Gastroesophageal sphincter (tissue), 4 donors: ENCODE measurements at places on chromosomes 4 and X. TPM values are rescaled to one million over a fixed set of nuclear protein-coding genes. Genes with fewer than 3 reads are reported as not detected.
A peak's percentile ranks its signal among the peaks of the same experiment; 100 is the strongest.

The SSR4 gene
- 124 TPM for total RNA-seq

The CA5B gene
- 8.2 TPM for total RNA-seq

DNA sequence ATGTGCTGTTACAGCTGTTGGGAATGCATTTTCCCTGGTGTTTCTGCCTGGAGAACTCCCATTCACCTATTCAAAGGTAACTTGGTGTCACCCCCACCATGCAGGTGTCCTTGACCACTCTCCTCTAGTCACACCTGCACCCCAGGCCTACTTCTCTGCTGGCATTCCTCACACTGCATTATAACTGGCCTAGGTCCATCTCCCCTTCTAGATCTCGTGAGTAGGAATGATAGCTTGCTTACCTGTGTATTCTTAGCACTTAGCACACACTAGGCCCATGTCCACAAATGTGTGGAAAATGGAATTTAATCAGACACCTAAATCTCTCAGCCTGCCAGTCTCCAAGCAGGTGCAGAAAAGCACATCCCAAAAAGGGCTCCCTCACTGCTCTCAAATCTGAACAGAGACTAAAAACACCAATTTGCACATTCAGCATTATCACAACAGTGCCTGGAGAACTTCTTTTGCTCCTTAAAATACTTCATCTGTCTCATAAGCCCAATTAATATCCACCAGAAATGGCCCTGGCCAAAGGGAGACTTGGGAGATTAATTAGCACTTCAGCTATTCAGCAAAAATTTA, 18.3 kb downstream of the SCD5 start:
- ATAC-seq: no peak

- no peak for ATAC-seq
Observed at GRCh38 chr4:109962401-109962800, 49.7 kb downstream of the EGF start.

DNA sequence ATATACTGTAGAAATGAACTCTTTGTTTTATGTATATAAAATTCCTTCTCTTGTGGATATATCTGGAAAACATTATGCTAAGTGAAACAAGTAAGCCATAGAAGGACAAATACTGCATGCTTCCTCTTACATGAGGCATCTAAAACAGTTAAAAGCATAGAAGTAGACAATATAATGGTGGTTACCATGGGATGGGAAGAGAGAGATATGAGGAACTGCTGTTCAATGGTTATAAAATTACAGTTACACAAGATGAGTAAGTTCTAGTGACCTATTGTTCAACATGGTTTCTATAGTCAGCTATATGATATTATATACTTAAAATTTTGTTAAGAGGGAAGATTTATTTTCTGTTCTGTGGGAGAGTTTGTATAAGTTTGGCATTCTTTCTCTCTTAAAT, 43.4 kb downstream of the HTRA3 start:
- ATAC-seq: no peak

GRCh38 chrX:38275615-38276014, 51.7 kb downstream of the RPGR start:
- no peak for ATAC-seq

DNA sequence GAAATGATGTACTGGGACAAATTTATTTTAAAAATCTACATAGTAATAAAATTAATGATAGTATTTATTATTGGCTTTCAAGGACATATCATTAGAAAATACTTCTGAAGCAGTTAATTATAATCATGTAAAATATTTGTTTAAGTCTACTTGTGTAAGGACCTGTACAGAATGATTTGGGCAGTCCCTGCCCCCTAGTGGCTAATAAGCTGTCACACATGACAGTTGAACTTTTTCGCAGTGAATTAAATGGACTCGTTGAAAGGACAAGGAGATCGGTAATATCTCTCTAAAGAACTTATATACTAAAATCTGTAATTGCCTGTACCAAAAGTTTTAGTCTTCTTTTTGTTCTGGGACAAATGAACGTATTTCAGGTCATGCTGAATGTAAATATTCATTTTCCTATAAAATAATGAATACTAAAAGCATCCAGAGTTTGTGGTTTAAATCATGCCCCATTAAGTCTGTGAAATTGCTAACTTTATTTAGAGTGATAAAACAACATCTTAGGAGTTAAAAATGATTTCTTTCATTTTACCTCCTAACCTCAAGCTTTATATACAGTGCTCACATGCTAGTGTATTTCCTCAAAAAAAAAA, 13.6 kb downstream of the EXOC1 start:
- ATAC-seq: peak; percentile 72

DNA sequence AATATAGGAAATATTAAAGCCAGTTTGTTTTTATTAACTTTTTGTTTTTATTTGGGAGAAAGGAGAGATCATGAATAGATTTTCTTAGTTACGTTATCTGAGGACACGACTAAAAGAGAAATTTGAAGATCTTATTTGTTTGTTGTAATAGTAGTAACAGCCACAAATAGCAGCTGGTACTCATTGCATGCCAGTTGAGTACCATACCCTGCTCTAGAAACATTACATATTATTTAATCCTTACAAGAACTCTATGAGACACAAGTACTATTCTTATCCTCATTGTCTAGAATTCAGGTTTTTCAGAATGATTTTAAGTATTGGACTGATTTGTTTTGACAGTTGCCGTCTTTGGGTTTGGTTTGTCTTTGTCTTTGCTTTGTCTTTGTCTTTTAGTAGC, 31.8 kb downstream of the USP53 start:
- ATAC-seq: no peak

- no peak for ATAC-seq
Observed at GRCh38 chr4:7144374-7145290, 47.7 kb upstream of the SORCS2 start.

DNA sequence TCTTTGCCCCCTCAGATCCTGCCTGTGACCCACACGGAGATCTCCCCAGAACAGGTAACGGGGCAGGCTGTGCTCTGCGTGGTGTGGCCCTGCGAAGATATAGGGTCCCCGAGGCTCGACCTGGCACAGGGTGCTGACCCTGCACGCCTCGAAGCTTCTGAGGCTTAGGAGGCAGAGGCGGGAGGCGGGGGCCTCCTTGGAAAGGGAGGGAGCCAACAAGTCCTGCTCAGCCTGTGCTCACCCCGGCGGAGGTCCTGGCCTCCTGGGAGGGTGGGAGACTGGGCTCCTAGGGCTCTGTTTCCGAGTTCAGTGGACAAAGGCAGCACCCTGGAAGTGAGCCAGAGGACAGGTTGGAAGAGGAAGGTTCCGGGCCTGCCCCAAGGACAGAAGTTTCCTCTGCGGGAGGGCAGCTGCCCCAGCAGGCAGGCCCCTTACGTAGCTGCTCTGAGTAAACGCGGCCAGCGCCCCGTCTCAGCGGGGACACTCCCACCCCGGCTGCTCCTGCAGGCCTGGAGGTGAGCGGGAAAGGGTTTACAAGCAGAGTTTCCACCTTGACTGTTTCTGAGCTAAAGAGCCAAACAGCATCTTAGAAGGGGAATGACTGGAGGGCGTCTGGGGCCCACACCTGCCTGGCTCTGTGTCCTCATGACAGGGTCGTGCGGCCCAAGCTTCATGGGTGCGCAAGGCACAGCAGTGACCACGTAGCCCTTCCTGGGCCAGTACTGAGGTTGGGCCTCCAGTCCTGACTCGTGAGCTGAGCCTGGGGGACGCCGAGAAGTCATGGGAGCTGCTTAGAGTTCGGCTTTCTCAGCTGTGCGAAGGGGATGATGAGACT, 16.1 kb downstream of the TMEM175 start:
- no peak for ATAC-seq

DNA sequence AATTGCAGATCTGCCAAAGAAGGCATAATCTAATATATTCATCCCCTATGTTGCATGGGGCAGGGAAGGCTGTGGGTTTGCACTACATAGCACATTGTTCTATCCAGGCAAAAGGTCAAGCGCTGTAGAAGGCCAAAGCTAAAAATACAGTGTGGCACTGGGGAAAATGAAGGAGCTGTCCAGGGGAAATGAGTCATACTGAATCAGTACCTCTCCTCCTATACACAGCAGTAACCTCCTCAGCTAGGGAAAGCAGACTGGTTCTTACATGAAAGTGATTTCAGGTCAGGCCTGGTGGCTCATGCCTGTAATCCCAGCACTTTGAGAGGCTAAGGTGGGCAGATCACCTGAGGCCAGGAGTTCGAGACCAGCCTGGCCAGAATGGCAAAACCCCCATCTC, 31.0 kb upstream of the SLC25A4 start:
- ATAC-seq: peak; percentile 98

DNA sequence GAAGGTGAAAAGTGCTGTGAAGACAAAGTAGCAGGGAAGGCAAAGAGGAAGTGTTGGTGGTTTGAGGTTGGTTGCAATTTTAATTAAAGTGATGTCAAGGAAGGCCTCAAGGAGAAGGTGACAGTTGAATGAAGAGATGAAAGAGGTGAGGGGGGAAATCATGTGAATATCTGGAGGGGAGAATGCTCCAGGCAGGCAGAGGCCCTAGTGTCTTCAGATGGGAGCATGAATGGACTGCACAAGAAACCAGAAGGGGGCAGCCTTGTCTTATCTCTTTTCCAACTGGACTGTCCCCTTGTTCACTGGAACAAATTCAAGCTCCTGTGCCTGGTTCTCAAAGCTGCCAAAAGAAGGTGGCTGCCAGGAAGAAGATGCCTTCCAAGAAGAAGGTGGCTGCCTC, 68.4 kb downstream of the MAOB start:
- no peak for ATAC-seq

GRCh38 chr4:109559983-109560686, at the start of gene MCUB:
Gene MCUB, plus strand, starts transcription at chr4:109560246. Its CDS starts 92 bp downstream, at chr4:109560338.
- ATAC-seq: peak; percentile 96

DNA sequence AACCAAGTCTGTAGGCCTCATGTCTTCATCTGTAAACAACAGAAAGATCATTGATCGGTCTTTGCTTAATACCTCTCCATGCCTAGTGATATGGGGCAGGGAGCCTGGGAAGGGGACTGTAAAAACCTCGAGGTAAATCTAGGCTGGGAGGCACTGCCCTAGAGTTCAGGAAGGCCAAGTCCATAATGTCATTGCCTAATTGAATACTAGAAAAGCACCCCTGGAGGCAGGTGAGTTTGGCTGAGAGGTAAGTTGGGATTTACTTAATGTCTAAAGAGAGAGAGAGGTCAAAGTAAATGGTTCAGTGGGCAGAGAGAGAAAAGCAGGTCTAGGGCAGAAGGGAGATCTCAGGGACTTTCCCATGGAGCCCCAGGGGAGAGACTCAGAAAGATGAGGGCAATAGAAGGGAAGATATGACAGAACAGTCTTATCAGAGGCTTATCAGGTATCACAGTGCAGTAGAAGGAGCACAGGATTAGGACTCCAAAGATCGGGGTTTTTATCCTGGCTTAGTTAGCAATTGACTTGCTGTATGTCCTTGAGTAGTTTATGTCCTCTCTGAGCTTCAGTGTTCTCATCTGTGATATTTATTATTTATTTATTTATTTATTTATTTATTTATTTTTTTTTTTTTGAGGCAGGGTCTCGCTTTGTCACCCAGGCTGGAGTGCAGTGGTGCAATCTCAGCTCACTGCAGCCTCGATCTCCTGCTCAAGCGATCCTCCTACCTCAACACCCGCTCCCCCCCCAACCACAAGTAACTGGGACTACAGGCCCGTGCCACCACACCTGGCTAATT, 85.2 kb downstream of the SLC16A2 start:
- no peak for ATAC-seq

DNA sequence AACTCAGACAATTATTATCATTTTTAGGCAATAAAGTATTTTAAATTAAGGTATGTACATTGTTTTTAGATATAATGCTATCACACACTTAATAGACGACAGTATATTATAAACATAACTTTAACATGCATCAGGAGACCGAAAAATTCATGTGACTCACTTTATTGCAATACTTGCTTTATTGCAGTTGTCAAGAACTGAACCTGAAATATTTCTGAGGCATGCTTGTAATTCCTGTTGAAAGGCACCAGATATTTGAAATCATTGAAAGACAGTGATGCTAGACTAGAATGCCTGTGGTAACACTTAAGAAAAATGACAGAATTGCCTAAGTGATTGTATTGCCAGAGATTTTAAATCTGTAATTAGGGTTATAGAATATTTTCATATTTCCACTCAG, 175.6 kb upstream of the MAGEB2 start:
- no peak for ATAC-seq

GRCh38 chr4:173752610-173753230, 222.7 kb upstream of the HAND2 start:
- ATAC-seq: no peak

DNA sequence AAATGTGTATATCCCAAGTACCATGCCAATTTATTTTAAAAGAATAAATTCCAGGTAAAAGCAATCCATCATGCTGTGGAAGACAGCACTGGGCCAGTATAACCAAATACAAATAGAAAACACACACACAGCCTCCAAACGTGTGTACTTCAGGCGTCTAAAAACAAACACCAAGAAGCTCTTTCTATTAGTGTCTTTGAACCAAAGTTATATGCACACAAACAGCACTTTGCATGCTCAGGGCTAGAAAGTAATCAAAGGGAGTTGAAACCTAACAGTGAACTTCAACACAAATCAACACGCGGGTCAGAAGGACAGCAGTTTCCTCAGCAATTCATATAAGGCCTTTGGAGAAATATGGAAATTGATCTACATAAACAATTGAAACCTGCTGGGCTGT, 15.4 kb downstream of the GASK1B start:
- ATAC-seq: no peak

DNA sequence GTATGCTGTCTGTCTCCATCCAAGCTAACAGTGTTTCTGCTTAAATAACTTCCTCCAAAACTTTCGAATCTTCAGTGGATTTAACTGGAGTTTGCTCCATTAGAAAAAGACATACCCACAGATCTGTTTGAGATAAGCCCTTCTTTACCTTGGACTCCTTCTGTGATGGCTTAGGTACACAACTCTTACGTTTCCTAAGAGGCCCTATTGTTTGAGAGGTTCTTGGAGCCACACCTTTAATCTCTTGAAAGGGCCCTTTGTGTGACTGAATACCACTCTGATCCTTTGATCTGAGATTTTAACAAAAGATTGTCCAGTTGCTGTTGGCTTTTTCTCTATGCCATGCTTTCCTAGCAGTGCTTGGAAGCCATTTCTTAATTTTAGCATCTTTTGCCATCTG, 92.5 kb downstream of the AKAP4 start:
- ATAC-seq: no peak

DNA sequence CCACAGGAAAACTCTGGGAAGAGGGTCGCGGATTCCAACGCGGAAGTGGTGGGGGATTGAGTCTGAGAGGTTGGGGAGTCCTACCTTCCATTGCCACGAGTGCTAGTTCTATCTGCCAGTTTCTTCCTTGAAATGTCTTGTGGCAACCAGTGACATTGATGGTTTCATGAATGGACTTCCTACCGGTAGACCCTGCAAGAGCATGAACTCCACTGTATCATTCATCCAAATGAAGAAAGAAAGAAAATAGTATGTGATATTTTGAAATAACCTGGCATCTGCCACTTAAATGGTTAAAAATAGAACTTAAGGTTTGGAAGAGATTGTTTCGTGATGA, 1.1 kb upstream of the SLC10A7 start:
- ATAC-seq: no peak
